ENCODE measurements at places on chromosomes 6 and 20. TPM values are rescaled to one million over a fixed set of nuclear protein-coding genes. Genes with fewer than 3 reads are reported as not detected.
A peak's percentile ranks its signal among the peaks of the same experiment; 100 is the strongest.

DNA sequence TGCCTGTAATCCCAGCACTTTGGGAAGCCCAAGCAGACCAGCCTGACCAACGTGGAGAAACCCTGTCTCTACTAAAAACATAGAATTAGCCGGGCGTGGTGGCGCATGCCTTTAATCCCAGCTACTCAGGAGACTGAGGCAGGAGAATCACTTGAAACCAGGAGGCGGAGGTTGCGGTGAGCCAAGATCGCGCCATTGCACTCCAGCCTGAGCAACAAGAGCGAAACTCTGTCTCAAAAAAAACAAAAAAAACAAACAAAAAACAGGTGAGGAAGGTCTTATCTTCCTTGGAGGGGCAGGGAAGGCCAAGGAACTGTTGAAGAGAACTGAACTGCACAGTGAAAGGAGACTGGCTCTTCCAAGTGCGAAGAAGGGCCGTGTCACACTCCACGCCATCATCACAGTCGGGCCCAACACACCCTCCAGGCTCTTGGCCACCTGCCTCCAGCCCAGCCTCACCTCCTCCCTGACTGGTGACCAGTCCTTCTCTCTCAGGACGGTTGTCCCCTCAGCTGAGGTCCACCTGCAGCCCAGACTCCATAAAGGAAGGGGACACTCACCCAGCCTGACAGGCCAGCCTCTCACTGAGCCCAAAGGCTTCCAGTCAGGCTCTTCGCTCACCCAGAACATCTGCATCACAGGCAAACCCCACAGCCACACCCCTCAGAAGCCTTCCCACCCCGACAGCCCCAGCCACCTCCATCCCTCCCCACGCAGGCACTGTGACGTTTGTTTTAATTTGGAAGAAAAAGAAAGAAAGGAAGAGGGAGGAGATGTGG lies 4.1 kb downstream of the ZC3H12D start:
- no peak for DNase-seq
- peaks cover 8% of the 10 kb centered on the region for H3K36me3 ChIP-seq
- H3K4me3 ChIP-seq = peak overlapping the region; percentile 88
- no peaks in the 10 kb centered on the region for H3K27me3 ChIP-seq

- no peak for DNase-seq
- H3K4me3 ChIP-seq = no peak overlapping the region
- H3K4me1 ChIP-seq = peaks cover 2% of the 10 kb centered on the region
Observed at GRCh38 chr6:34865107-34865506, 22.7 kb downstream of the TAF11 start.

- peak overlapping the region; percentile 21 for H3K4me3 ChIP-seq
- peak overlapping the region; percentile 77 for H3K27ac ChIP-seq
- no peaks in the 10 kb centered on the region for H3K27me3 ChIP-seq
- peaks cover 36% of the 10 kb centered on the region for H3K4me1 ChIP-seq
- DNase-seq = no peak
- H3K36me3 ChIP-seq = peaks cover 2% of the 10 kb centered on the region
Observed at GRCh38 chr6:25057111-25057905, 121.5 kb upstream of the RIPOR2 start.

DNA sequence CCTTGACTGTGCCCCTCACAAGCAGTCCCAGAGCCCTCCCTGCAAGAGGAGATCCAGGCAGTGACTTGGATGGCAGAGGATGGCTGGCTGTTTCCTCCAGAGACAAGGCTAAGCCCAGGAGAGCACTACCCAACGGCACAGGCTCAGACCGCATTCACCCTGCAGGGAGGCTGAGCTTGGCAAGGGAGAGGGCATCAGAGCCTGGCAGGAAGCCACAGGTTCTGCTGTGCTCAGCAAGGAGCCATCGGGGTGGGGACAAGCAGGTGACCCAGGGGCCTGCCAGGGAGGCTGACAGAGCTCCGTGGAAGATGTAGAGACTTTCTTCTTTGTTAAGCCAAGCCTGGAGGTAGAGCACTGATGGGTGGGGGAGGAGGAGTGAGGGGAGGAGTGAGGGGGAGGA lies 159.2 kb upstream of the CST7 start:
- DNase-seq = no peak
- no peak overlapping the region for H3K4me3 ChIP-seq
- H3K27ac ChIP-seq = no peak overlapping the region
- no peaks in the 10 kb centered on the region for H3K36me3 ChIP-seq

DNA sequence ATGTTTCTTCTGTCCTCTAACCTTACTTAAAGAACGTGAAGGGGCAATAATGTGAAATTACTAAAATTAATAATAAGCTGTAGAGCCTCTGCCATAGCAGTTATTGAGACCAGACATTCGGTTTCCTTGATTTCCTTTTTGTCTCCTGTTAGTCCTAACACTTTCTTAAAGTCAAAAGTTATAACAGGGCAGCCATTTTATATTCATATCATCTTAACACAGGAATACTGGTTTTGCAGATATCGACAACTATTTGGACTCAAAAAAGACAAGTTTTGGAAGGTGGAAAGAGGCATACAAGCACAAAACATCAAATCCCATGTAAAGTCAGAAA lies 33.5 kb downstream of the HFE start:
- DNase-seq = no peak
- no peak overlapping the region for H3K4me3 ChIP-seq
- peaks cover 34% of the 10 kb centered on the region for H3K4me1 ChIP-seq

GRCh38 chr6:13617066-13617465 lies 1.9 kb downstream of the NOL7 start:
- peak overlapping the region; percentile 70 for H3K27ac ChIP-seq
- H3K4me3 ChIP-seq = peak overlapping the region; percentile 98
- peaks cover 15% of the 10 kb centered on the region for H3K36me3 ChIP-seq
- no peaks in the 10 kb centered on the region for H3K27me3 ChIP-seq

DNA sequence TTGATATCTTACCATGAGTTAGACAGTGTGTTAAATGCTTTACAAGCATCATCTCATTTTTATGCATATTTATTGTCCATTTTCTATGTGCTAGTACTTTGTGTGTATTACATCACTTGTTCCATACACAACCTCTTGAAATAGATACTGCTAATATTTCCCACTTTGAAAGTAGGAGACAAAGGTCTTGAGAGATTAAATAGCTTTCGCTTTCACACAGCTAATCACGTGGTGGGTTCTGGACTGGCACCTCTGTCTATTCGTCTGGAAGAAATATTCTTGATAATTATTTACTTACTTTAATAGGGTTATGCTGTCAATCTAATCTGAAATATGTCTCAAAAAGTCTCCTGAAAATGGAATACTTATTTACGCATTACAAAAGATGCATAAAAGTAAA lies 30.2 kb downstream of the EPHA7 start:
- no peaks in the 10 kb centered on the region for H3K27me3 ChIP-seq
- DNase-seq = no peak
- no peak overlapping the region for H3K27ac ChIP-seq
- no peak overlapping the region for H3K4me3 ChIP-seq
- H3K4me1 ChIP-seq = no peaks in the 10 kb centered on the region
- H3K36me3 ChIP-seq = no peaks in the 10 kb centered on the region

DNA sequence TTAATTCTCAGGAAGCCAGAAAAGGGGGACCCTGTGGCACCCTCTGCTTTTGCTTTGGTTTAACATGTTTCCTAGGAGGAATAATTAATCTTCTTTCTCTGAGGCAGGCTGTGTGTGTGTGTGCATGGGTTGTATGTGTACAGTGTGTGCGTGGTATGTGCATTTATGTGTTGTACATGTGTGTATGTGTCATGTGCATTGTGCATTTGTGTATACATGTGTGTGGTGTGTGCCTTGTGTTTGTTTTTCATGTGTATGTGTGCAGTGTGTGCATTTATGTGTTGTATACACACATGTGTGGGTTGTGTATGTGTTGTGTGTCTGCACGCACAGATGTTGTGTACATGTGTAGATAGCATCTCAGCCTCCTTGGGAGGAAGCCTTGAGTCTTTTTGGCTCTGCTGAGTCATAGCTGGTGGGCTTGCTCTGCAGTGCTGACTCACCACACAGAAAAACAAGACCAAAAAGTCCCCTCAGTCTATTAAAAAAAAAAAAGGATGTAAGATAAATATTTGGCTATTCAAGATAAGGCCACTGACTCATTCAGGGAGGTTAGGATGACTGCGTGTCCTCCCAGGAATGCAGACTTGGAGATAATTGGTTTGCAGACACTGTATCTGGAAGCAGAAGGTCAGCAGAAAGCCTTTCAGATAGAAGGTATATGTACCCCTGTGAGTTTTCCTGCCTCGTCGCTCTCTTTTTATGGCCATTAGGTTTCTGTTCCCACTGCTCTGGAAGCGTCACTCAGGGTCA lies 58.6 kb downstream of the SYNJ2 start:
- peak overlapping the region; percentile 42 for H3K4me3 ChIP-seq
- H3K4me1 ChIP-seq = peaks cover 23% of the 10 kb centered on the region
- H3K36me3 ChIP-seq = peaks cover 32% of the 10 kb centered on the region
- H3K27me3 ChIP-seq = no peaks in the 10 kb centered on the region
- DNase-seq = no peak

Gene ARFGEF2
- 20.6 TPM for total RNA-seq

Gene FAM83B
- total RNA-seq = not detected

Data from activated naive CD8-positive, alpha-beta T cell treated with anti-CD3 and anti-CD28 coated beads, Interleukin-2, amount 10 ng/mL, durations not matched to agents 7 days and 5 days (primary cell).